Endothelial cell (in vitro differentiated cells): ENCODE measurements at places on chromosomes 6 and 20.

GRCh38 chr6:43962458-43962857, 164.8 kb downstream of the MRPL14 start:
- DNase-seq: no peak

DNA sequence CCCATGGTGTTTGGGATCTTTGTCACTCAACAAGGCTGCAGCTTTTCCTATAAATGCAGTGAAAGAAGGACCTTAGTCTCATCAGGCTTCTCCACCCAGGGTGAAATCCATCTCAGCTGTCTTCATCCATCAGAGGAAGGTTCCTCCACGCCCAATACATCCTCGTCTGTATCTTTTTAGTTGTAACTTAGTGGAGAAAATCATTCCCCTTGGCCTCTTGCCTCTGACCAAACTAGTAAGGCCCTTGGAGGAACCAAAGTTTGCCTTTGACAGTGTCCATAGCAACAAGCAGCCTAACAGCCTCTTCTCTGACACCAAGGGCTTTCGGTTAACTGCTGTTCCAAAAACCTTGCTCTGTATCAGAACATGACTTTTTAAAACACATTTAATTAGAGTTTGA, 230.3 kb upstream of the ECI2 start:
- DNase-seq: no peak

DNA sequence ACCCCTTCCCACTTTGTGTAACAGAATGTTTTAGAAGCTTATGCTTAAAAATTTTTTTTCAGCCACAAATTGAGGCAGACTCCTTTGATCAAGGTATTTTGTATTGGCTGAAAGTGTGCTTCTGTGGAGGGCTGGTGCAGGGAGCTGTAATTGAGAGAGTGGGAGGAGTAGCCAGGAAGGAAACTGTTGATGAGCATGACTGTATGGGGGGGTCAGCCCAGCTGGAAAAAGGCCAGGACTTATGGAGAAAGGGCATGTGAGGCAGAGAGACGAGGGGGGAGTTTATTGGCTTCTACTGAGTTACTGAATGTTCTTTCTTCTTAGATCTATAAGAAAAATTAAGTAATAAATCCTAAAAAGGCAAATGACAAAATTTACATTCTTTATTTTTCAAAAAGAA, 13.4 kb downstream of the RFPL4B start:
- DNase-seq: no peak

DNA sequence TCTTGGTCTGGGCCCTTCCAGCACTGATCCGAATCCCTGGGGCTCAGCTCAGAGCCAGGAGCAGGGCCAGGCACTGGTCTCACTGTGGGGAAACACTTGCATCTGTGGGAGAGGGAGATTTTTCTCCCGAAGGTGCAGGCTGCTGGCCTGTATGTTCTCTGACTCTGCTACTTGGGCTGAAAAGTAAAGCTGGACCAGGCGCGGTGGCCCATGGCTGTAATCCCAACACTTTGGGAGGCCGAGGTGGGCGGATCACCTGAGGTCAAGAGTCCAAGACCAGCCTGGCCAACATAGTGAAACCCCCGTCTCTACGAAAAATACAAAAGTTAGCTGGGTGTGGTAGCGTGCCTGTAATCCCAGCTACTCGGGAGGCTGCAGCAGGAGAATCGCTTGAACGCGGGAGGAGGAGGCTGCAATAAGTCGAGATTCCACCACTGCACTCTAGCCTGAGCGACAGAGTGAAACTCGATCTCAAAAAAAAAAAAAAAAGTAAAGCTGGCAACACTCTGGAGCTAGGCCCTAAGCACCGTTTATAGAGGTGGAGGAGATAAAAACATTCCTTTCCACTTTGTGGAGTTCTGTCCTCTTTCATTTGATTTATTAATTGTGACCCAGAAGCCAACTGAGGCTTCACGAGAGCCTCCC, 41.7 kb downstream of the JPH2 start:
- no peak for DNase-seq

DNA sequence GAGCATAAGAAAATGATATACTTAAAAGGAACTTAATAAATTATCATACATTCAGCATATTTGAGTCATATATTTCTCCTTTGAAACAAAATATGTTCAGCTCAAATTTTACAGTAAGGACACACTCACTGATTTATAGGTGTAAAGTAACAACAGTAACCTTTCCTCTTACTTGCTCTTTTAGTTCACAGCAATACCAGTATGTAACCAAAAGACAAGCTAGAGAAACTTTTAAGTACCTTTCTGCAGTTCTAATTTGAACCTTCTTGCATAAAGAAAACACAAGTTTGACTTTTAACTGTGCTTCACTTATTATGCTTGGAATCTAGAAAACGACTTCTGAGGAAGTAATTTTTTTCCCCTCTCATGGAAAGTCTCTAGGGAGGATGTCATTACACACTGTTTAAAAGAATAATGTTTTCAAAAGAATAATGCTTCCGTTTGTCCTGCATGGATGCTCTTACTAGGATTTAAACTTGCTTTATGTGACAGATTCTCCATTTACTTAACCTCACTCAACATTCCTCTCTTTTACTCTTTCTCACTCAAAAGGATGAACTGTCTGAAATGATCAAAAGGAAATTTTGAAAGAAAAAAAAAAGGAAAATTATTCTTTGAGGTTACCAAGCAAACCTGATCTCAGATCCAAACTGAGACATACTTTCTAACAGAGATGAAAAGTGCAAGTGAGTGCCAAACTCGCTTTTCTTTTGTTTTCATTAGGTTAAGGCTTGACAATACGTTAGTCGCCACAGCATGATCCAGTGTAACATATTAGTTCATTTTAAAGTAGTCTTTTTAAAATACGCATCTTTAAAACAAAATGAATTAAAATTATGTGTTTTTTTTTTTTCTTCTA, 22.4 kb upstream of the CALHM6 start:
- no peak for DNase-seq

GRCh38 chr20:51024761-51025160, 1.9 kb upstream of the KCNG1 start:
- DNase-seq: no peak

GRCh38 chr6:11833626-11834592, 55.3 kb upstream of the ADTRP start:
- DNase-seq: no peak

DNA sequence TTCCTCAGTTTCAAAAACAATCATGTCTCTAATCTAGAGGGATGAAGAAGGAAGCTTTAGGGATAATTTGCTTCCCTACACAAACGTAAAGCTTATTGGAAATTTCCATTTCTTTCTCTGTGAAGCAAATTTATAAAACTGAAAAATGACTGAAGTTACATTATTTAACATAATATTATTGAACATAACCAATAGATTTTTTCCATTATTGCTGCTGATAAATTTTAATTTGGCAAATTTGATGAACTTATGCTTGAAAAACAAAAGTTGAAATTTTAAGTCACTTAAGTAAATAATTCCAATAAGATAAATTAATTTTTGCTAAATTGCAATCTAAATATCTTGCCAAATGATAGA, 140.9 kb downstream of the GMDS start:
- no peak for DNase-seq

DNA sequence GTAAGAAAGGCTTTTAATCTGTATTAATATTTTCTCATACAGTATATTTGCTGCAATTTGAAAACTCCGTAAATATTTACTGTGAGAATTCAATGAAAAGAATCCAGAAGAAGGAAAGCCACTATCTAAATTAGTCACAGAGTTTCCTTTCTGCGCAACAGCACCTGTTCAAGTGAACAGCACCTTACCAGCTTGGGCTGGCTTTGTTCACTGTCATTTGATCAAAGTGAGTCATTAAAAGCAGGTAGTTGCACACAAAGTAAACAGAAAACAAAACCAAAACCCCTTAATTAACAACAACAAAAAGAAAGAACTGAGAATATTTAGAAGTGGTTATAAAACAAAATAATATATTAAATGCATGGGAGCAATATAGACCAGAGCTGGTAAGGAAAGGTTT, 12.8 kb downstream of the SMLR1 start:
- no peak for DNase-seq

GRCh38 chr20:43667341-43668132, 623 bp downstream of the MYBL2 start:
- DNase-seq: peak; percentile 34

- peak; percentile 34 for DNase-seq
Observed at GRCh38 chr6:146433881-146434731, 109.5 kb upstream of the RAB32 start.

GRCh38 chr6:80991316-80991715, 761.2 kb downstream of the TENT5A start:
- DNase-seq: no peak

DNA sequence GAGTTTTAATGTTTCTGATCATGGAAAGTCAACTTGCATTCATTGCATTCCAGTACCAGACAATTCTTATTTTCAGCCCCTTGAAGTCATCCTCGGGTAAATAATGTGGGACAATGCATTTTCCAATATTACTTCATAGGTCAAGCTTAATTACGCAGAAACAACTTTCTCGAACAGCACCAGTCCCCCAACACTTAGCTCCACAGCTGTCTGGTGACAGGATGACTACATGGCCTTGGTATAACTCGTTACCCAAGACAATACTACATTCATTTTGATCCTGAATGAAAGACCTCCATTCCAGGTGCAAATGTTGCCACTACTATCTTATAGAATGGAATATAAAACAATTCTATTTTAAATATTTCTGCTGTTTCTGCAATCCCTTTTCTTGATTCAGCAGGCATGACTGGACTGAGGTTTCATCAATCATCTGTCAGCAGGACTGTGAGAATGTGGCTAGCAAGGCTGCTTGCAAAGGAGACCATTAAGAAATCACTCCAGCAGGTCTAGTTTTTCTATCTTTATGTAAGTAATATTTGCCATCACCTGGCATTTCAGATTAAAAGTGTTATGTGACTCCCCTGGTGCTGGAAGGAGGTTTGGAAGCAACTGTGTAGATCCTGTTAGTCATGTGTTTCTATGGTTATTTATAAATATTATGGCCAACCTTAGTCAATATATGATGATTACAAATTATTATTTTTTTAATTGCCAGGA, 147.9 kb downstream of the HAO1 start:
- DNase-seq: no peak

DNA sequence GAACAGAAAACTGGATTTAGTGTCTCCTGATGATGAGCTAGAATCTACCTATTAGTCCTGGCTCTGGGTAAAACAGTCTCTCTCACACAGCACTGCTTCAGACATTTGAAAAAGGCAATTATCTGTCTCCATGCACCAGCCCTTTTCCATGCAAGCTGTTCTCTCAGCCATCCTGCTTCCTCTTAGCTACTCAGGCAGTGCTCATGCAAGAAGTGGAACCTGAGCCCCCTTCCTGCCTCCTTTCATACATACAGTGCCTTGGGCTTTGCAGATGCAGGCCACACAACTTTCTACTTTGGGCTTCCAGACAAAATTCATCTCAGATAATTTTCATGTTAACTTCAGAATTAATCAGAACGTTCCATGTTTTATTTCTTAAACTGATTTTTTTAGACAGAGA, 151.3 kb downstream of the RALGAPA2 start:
- no peak for DNase-seq

GRCh38 chr20:10939331-10939941, 265.6 kb upstream of the JAG1 start:
- no peak for DNase-seq

GRCh38 chr6:148577687-148578488, 168.9 kb upstream of the UST start:
- DNase-seq: peak; percentile 73

- no peak for DNase-seq
Observed at GRCh38 chr6:147651249-147652063, 143.0 kb downstream of the SAMD5 start.

- DNase-seq: peak; percentile 63
Observed at GRCh38 chr6:41039060-41039998, at the start of gene UNC5CL. UNC5CL (minus strand) TSS chr6:41039221; CDS start chr6:41035074, 4,147 bp downstream.

DNA sequence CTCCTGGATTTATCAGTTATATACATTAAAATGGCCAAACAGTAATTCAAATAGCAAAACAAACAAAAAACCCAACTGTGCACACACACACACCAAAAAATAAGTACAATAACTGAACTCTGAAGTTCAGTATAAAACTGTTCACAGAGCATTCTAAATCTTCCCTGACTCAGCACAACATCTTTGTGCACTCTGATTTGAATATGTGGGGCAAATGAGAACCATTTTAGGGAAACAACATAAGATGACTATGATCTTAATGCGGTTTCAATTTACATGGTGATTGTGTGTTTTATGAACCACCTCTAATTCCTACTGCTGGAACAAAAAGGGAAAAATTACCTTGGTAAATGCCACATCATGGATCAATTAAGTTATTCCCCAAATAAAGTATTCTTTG, 41.7 kb downstream of the PLAGL1 start:
- no peak for DNase-seq

DNA sequence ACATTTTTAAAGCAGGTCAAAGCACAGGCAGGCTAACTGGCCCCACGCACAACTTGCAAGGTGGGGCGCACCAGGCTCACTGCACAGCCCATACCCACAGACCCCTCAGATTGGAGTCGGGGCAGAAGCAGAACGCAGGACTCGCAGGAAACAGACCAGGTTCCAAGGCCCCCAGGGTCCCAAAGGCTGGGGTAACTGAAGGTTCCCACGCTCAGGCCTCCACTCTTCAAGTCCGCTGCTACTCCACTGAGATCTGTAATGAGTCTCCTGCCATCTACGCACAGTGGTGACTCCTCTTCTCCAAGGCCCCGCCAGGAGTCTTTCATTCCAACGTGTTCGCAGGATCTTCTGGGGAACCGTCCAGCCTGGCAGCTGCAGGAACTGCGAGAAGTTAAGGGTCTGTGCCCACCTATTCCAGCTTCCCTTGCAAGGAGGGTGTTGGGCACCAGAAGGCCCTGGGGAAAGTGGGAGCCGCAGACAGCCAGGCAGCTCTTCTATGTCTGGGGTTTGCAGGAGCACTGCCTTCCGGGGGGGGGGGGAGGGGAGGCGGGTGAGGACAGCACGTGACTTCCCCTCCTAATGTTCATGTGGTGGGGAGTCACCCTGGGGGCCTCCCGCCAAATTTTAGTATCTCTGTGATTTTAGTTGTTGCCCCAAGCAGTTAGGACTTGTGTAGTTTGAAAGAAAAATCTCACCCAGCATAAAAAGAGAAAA, 2.0 kb upstream of the TAF4 start:
- DNase-seq: no peak

GRCh38 chr6:99344289-99344688, 5.2 kb downstream of the FAXC start:
- no peak for DNase-seq

DNA sequence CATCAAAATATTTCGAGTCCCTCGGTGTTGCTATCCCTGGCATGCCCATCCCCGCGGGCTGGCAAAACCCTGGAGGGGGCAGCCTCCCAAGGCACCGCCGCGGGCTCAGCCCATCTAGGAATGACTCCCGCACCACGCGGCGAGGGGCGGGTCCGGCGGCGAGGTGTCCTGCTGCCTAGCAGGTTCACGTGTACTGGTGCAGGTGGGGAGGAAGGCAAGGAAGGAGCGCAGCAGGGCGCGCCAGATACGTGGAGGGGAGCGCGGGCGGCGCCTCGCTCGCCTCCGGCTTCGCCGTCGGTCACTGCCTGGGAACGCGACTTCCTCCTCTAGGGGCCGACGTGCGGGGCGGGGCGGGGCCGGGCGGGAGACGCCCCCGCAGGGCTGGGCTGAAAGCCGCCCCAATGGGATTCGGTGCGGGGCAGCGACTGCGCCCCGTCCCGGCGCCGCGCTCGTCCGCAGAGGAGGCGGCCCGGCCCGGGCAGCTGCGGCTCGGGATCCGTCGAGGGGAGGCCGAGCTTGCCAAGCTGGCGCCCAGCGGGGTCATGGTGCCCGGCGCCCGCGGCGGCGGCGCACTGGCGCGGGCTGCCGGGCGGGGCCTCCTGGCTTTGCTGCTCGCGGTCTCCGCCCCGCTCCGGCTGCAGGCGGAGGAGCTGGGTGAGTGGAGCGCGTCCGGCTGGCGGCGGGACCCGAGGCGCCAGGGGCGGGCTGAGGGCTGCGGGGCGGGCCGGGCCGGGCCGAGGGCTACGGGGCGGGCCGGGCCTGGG, at the start of gene DCBLD1:
Gene DCBLD1, plus strand, starts transcription at position 435 of the 764 bp plus-strand sequence. Its CDS starts 108 bp downstream, at position 543.
- peak; percentile 76 for DNase-seq

GRCh38 chr6:136079701-136080565, 170.2 kb downstream of the MTFR2 start:
- no peak for DNase-seq
